ENCODE measurements at places on chromosomes 1 and 21.

DNA sequence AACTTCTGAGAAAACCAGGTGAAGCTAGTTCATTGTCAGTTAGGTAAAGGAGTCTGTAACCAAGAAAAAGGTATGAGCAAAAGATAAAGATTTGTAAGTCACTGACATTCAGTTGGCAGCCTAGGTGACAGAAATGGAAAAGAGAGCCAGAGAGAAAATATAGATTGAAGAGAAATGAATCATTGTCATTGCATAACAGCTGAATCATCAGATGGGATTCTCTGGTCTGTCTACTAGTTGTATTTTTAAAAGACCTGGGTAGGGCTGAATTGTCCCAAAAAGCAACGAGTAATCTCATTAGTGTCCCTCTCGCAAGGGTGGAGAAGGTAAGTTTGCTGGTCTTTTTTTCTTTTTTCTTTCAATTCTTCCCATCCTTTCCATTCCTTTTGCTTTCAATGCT lies 36.6 kb downstream of the PTGS2 start:
- no peak for DNase-seq

DNA sequence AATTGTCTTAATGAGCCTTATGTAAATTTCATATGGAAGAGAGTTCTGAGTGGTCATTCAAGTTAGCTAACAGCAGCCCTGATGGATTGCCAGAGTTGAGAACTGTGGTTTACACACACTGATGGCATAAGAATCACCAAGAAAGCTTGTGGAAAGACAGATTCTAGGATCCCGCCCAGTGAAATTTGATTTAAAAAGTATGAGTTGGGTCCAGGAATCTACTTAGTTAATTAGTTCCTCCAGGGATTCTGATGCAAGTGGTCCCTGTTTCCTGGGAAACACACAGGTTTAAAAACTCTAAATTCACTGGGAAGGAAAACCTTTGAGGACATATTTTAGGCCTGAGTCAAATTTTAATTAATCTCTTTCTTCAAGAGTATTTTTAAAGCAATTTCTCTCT lies 144.3 kb downstream of the NTPCR start:
- no peak for DNase-seq

- DNase-seq: no peak
Observed at GRCh38 chr1:43686801-43687200, 20.5 kb upstream of the ST3GAL3 start.

DNA sequence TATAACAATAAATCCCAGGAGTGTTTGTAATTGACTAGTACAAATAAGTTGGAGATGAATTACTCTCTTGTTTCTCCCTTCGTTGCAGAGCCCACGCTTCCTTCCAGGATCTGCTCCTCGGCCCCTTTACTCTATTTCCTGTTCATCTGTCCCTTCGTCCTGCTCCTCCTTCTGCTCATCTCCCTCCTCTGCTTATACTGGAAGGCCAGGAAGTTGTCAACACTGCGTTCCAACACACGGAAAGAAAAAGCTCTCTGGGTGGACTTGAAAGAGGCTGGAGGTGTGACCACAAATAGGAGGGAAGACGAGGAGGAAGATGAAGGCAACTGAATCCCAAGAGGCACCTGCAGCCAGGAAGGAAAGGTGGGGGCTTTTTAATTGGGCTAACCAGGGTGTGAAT lies 26.4 kb upstream of the TTF2 start:
- no peak for DNase-seq

DNA sequence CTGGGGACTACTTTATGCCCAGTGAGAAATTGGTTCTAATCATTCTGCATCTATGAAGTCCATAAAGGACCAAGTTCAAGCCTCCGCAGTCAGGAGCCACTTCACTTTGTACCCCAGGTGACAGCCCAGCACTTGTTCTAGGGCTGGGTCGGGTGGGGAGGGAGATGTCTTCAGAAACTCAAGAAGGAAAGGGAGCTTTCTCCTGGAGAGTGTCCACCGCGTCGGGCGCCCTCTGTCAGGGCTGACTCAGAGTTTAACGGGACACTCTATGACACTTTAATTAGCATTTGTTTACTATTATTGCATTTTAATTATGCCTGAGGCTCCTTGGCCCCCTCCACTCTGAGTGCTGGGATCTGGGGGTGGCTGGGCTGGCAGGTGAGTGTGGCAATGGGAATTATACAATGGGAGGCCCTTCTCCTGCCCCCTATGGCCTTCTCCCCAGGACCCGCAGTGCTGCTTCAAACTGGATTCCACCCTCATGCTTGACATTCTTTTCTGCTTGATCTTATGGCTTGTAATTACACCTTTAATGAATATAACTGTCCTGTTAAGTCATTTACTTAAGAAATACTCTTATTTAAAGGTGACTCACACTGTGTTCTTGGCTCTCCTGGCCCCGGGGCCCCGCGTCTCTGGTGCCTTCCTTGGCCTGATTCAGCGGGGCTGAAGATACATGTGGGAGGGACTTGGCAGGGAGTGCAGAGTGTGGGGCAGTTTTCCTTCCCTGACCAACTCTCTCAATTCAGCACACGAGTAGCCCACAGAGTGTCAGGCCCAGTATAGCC lies 136.6 kb downstream of the PLXNA2 start:
- no peak for DNase-seq

DNA sequence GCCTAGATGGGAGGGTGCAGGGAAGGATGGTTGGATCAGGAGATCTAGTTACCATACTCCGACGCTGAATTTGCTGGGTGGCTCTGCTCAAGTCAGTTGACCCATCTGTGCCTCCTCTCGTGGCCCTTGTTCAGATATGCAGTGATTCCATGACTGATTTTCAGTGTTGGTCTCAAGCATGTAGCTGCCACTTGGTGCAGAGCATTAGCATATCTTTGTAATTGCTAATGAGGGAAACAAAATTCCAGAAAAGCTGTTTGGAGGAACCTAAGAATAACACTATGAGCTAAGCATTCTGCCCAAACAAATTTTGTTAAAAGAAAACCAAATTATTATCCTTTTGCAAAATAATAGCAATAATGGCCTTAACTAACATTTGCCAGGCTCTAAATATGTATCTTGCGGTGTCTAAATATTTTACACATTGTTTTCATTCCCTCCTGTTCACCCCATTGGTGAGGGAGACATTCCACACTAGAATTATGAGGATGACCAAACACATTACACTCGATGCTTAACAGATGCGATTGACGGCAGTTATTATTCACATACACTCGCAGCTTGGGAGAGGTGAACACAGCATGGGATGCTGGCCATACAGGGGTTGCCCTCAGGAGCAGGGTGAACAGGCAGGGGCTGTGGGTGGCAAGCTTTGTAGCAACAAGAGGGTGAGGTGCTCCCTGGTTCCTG lies 69.1 kb downstream of the KCNJ15 start:
- DNase-seq: no peak

- no peak for DNase-seq
Observed at GRCh38 chr1:31372051-31372450, 825 bp downstream of the FABP3 start.

GRCh38 chr21:34881839-34882371 lies 167.2 kb downstream of the RUNX1 start:
- no peak for DNase-seq

DNA sequence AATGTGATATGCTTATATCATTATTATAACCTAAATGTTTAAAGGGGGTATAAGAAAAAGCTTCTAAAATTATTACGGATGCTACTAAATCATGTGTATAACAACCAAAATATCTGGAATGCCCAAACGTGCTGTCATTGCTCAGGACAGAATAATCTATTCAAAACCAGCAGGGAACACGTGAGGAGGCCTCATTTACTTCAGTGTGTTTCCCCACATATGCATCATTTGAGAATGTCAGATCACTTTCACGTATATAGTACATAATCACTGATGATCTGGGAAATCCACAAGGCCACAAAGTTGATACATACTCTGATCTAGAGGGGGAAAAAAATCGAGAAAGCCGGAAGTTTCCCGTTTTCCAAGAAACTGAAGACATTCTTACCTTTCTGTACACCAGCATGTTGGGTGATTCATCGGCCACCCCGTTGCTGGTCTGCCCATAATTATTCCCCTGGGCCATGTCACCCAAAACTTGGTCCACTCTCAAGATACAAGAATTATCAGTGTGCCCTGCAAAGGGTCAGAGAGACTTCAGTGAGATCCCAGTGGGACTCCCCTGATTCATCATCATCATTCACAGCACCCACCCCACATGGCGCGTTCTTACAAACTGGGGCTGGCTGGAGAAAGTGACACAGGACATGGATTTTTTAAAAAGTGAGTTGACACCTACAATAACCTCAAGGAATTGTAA lies 1.5 kb downstream of the RGS7 start:
- DNase-seq: no peak
